CD4-positive, alpha-beta T cell treated with Interleukin-12 subunit alpha and Interleukin-12 subunit beta, for 1 hour (primary cell): ENCODE measurements at places on chromosomes 5 and 9.

GRCh38 chr9:84804951-84805694 lies 135.6 kb downstream of the NTRK2 start:
- DNase-seq: no peak

DNA sequence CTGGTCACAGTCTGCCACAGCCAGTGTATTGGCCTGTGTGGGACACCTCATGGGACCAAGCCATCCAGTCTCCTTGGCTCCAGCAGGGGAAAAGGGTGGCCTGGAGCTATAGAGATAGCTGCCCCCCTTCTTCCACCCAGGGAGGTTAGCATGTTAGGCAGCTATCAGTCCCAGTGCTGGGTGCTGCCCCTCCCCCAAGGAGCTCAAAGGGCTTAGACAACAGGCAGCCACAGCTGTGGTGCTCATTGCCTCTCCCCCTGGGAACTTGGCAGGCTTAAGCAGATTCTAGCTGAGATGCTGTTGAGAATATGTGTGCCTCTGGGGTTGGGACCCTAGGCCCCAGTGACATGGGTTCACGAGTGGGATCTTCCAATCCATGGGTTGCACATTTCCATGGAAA lies 226.0 kb upstream of the PTGER4 start:
- no peak for DNase-seq

GRCh38 chr9:6566409-6567139 lies 79.0 kb downstream of the GLDC start:
- no peak for DNase-seq

DNA sequence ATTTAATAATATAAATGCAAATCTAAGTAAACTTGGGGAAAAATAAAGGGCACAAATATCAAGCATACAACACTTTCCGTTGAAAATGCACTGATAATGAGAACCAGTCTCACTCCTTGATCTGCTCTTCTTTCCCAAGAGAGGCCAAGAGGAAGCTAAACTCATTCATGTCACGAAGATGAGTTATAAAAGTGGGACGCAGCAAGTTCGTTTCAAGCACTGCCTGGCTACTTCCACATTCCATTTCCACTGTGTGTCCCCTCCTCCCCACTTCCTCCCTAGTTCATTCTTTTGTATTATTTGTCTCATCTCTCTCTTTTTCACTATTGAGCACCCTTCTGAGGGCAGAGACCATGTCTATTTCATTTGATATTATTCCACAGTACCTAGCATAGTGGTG lies 158.1 kb downstream of the SLC24A2 start:
- no peak for DNase-seq

DNA sequence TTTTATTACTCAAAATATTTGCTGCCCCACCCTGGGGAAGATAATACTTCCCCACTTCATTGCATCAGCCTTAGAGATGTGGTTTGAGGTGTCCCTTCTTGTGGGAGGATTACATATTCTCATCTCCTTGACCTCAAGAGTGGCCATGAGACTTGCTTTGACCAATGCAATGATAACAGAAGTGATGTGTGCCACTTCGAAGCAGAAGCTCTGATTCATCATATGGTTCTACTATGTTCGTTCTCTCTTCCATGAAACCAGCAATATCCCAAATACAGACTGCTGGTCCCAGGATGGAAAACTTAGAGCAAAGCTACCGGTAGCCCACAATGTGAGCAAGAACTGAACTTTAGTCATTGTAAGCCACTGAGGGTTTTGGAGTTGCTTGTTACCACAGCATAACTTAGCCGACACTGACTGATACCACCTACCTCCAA lies 92.0 kb downstream of the THBS4 start:
- DNase-seq: no peak

GRCh38 chr5:50964746-50965653 lies 298.6 kb downstream of the PARP8 start:
- no peak for DNase-seq

DNA sequence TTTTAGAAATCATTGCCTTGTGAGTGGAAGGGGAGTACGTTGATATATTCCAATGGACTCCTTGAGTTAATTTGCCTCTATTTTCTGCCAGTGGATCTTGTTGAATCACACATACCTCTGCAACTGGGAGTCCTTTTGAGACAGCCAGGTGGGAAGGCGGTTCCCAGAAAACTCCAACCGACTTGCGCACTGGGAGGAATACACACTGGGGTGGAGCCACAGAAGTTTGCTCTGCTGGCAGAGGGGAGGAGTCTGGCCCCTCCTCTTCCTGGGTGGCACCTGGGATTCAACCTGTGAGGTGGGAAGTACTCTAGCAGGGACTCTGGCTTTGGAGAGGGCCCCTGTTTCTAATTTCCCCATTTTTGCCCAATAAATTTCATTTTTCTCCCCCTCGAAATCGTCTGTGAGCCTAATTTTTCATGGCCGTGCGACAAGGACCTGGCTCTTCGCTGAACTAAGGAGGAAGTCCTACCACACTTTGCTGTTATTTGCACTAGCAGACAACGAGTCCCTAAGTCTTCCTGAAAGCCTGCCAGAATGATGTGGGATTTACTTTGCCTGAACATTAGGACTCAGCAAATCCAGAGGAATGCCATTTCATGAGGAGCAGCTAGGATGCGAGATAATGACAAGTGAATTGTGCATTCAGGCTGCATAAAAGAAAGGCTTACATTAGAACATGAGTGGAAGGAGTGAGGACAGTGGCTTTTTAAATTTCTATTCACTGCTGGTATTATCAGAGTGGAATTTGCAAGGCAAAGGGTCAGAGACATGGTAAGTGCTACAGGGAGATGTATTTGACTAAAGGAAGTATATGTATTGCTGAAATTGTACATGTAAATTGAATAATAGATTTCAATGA lies 67.2 kb downstream of the PRLR start:
- no peak for DNase-seq

DNA sequence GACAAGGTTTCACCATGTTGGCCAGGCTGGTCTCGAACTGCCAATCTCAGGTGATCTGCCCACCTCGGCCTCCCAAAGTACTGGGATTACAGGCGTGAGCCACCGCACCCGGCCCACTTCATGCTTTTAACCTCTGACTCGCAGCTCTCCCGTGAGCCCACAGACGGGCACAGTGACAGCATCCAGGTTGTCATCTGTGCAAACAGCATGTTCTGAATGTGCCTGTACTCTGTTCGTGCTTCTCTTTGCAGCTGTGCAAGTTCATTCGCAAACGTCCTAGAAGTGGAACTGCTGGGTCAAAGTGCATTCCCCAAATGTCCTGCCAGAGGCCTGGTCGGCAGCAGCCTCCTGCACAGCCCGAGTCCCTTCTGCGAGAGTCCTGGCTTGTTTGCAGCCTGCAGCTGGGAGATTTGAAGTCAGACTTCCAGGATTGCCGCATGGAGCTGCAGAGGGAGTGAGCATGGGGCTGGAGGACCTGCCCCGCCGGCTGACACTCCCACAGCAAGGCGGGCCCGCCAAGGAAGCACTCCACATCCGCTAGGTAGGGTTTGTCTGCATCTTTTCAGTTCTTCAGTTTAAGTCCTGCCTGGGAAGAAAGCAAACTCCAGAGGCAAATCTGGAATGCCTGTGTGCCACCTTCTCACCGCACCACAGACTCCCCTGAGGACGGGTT lies 3.4 kb downstream of the BRD3OS start:
- no peak for DNase-seq

DNA sequence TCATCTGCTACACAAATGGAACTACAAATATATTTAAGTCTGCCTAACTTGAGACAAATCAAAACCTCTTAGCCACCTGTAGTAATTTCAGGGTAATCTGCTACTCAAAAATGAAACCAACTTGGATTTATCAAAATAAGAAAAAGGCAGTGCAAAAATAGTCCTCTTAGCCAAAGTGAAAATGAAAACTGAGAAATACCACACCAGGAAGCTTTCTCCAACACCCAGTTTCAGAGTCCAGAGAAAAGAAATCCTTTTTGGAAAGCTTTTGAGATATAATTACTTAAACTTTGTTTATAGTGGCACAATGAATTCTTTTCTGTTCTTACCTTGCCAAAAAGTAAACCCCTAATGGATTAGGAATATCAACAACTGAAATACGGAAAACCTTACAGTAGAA lies 990.4 kb downstream of the EFNA5 start:
- no peak for DNase-seq

GRCh38 chr5:40333459-40334241 lies 346.1 kb upstream of the PTGER4 start:
- peak; percentile 14 for DNase-seq

DNA sequence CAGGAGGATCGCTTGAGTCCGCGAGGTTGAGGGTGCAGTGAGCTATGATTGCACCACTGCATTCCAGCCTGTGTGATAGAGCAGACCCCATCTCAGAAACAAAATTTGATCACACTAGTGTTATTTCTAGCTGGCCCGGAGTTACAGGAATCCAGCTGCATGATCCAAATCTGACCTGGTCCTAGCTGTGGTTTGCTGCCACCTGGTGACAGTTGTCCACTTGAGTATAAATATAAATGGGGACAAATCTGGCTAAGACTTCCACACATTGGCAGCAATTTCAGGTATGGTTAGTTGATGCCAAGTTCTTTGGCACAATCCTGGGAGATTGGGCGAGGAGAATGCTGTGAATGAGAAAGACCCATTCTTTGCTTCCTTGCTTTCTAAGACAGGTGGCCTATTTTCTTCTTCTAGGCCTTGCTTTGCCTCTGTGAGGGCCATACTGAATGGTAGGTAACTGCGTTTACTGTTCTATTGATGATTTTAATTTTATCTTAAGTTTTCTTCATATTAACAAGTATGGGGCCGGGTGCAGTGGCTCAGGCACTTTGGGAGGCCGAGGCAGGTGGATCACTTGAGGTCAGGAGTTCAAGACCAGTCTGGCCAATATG lies 35.4 kb downstream of the UBE2R2 start:
- DNase-seq: peak; percentile 70

DNA sequence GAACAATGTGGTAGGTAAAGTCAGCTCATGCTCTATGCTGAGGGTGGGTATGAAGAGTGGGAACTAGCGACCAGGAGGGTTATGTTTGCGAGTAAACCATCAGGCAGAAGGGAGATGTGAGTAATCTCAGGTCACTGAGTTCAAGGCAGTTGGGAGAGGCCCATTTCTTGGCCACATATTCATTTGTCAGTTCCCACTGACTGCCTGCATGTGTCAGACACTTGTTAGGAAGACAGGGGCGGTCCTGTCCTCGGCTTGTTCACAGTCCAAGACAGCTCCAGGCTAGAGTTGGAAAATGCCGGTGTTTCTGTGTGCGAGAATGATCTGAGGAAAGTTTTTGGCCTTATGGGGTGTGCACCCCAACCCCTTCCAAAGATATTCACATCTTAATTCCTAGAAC lies 48.6 kb upstream of the GDNF start:
- DNase-seq: no peak

- DNase-seq: no peak
Measured at GRCh38 chr9:15239816-15240215, 67.2 kb downstream of the TTC39B start.

- no peak for DNase-seq
Measured at GRCh38 chr5:142233083-142234032, 91.5 kb downstream of the SPRY4 start.

DNA sequence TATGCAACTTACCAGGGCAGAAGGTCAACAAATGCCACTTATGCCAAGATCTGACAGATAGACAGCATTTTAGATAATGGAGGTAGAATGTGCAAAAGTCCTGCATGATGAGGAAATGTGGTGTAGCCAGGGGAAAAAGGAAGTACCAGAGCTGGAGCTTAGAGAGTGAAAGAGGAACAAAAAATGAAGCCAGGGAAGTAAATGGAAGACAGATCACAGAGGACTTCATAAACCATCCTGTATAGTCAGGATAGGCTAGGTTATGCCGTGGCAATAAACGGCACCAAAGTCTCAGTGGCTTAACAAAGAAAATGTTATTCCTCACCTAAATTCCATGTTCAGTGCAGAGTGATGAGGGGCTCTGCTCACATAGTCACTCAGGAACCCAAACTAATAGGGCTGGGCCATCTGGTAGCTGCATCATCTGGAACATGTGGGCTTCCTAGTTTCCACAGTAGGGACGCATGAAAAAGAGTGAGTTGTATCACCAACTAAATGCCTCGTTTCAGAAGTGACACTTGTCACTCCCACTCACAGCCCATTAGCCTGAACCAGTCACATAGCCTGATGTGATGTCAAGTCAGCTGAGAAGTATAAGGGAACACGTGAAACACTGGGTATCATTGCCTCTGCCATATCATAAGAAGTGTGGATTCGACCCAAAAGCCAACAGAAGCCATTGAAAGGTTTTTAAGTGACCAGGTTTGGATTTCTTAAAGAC lies 70.3 kb downstream of the SH3RF2 start:
- no peak for DNase-seq

- DNase-seq: no peak
Measured at GRCh38 chr5:29972597-29972996, 1220.9 kb upstream of the CDH6 start.

DNA sequence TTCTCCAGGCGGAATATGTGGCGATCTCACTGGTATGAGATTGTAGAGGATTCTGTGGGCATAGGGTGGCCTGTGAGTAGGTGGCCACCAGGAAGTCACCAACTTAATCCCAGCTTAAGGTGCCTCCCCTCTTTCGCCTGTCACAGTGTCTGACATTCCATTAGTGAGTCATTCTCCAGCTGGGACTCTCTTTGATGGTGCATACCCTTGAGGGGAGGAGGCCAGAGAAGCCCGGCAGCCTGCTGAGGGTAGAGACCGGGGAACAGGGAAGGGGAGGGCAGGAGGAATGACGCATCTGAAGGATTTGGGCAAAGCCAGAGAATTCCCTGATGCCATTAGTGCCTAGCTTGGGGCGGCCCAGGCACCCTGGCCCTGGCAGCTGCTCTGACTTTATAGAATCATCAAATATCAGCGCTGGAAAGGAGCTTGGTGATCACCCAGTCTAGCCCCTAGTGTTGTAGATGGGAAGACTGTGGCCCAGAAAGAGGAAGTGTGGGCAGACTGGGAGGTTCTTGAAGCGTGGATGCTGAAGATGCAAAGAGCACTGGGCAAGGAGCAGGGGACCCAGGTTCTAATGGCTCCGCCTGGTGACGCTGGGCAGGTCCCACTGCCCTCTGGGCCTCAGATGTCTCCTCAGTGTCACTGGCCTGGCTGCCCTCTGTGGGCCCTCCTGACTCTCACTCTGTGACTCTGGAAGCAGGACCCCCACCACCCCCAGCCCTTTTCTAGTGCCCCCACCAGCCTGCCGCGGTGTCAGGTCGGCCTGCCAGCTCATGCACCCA lies 41.4 kb downstream of the DAB2IP start:
- DNase-seq: no peak

- DNase-seq: no peak
Measured at GRCh38 chr5:60334281-60334713, 365.7 kb downstream of the DEPDC1B start.

- no peak for DNase-seq
Measured at GRCh38 chr9:110330484-110331105, 7.1 kb downstream of the TXNDC8 start.

DNA sequence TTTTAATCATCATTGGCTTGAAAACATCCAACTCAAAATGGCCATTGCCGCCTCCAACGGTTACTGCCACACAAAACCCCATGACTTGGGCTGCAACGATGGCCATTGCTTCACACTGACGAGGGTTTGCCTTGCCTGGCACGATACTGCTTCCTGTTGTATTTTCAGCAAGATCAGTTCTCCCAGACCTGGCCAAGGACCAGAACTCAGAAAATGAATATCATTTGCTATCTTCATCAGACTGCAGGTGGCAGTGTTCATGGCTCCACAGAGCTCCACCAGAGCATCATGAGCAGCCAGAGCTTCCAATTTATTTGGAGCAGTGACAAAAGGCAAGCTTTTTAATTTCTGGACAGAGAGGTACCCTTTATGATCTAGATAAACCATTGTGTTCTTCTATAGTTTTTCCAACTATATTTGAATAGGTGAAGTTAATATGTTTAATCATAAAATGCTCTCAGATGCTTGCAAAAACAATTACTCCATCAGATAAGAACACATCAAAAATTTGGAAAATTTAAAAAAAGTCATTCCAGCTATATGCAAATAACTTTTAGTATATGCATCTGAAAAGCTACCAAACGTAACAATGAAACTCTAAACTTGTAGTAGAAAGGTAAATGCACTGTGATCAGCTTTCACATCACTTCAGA lies 10.4 kb downstream of the AMACR start:
- peak; percentile 50 for DNase-seq
